ENCODE measurements at places on chromosomes 16 and 17.

- no peak for DNase-seq
Observed at GRCh38 chr17:79057737-79058385, 16.8 kb upstream of the ENGASE start.

GRCh38 chr17:6654841-6655731, 3.5 kb downstream of the C17orf100 start:
- no peak for DNase-seq

DNA sequence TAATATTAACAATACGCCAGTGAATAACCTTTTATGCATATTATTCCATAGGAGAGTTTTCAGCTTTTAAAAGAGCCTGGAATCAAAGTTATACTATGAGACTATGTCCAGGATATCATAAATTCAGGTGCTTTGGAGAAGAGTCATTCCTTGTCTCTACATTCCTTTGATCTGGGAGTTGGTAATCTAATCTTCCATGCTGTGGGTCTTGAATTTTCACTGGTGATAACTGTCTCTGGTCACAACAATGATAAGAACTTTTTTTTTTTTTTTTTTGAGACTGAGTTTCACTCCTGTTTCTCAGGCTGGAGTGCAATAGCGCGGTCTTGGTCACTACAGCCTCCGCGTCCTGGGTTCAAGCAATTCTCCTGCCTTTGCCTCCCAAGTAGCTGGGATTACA, 50.8 kb downstream of the CHD9 start:
- no peak for DNase-seq

GRCh38 chr17:61205401-61205800, 194.2 kb upstream of the TBX2 start:
- no peak for DNase-seq

DNA sequence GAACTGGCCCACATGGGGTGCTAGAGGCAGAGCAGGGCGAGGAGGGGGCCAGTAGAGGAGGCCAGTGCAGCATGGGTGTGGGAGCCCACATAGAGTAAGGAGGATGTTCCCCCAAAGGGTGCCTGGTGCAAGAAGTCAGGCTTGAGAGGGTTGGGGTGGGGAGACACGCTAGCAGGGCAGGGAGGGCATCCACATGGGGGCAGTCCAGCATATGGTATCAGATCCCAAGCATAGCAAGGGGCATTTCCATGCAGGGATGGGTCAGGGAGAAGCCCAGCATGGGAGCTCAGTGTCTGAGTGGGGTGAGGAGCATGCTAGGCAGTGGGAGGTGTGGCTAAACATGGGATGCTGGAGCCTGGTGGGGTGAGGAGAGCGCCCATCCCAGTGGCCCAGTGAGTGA, 213.7 kb downstream of the COPRS start:
- no peak for DNase-seq

DNA sequence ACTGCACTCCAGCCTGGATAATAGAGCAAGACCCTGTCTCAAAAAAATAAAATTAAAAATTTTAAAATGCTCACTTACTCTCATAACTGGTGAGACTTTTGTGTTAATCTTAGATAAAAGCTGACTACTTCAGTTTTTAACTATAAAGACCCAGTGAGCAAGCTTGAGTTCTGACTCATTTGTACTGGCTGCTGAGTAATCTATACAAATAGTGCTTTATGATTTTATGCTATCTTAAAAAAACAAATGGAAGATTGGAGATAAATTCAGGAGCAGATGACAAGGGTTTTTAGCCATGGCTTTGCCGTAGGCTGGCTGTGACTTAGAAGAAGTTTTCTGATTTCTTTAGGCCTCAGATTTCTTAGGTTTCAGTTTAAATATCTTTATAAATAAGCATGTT, 30.5 kb downstream of the SNTB2 start:
- DNase-seq: peak; percentile 77

DNA sequence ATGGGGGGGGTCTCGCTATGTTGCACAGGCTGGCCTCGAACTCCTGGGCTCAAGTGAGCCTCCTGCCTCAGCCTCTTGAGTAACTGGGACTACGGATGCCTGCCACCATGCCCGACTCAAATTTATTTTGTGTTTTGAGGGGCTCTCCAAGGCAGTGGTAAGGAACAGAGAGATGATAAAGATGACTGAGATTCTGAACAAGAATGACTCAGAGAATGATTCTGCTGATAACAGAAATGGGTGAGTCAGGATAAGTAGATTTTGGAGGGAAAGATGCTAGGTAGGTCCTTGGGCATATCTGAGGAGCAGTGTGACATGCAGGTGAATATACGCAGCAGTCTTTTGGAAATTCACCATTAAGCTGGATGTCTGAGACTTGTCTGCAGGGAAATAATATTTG, 2.6 kb downstream of the TMEM220 start:
- peak; percentile 17 for DNase-seq

GRCh38 chr16:35559911-35560636, 2100.7 kb downstream of the TP53TG3F start:
- DNase-seq: no peak

DNA sequence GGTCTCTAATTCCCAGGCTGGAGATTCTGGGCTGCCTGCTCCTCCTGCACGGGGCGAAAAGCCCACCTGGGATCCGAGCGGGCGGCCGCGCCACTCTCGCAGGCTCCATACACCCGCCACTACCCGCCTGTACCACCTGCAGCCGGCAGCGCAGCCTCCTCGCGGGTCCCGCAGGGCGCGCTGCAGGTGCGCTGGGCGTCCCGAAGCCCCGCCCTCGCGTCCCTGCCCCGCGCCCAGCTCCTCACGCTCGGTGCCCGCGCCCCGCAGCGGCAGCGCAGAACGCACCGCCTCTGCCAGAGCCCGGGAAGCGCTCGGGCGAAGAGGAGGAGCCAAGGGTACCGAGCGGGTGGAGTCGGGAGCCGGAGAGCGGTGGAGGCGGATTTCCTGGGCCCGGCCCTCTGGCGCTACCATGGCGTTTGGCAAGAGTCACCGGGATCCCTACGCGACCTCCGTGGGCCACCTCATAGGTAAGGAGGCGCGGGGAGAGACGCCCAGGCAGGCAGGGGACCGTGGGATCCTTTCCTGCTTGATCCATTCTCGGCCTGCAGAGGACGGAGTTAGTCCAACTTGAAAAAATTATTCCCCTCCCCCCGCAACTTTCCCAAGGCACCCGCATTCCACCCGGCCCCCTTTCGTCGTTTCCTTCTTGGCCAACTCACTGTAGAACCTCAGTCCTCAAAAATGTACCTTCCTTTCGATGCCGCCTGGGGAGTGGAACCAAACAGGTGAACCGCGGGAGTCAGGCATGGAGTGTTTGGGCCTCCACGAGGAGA, at the start of gene TOM1L1:
Gene TOM1L1, plus strand, starts transcription at position 396 of the 773 bp plus-strand sequence. Its CDS starts 14 bp downstream, at position 410.
- DNase-seq: peak; percentile 78

GRCh38 chr17:18858567-18859245, 775 bp downstream of the PRPSAP2 start:
- no peak for DNase-seq

- no peak for DNase-seq
Observed at GRCh38 chr17:30965686-30966085, 5.2 kb upstream of the RNF135 start.

DNA sequence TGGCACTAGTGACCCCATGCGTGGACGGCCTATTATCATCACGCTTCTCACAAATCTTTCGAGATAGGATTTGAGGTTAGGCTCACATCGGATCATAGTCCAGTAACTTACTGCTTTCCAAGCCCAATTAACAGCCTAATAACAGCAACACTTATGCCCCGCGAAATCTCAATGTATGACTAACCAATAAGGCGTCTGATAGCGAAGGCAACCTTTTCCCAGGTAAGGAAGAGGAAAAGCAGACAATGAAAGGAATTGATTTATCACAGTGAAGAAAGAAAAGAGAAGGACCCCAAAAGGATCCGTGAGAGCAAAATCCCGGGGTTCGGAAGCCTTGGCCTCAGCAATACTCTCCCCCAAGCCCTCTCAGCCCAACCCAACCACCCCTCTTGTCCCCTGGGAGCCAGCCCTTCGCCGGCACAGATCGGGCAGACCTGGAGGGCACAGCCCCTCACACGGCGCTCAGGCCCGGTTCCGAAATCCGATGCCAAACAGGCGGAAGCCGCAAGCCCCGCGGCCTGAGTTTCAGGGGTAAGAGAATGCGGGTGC, 534 bp downstream of the GPATCH8 start:
- peak; percentile 22 for DNase-seq

GRCh38 chr16:12130691-12131290, 154.3 kb downstream of the SNX29 start:
- no peak for DNase-seq

DNA sequence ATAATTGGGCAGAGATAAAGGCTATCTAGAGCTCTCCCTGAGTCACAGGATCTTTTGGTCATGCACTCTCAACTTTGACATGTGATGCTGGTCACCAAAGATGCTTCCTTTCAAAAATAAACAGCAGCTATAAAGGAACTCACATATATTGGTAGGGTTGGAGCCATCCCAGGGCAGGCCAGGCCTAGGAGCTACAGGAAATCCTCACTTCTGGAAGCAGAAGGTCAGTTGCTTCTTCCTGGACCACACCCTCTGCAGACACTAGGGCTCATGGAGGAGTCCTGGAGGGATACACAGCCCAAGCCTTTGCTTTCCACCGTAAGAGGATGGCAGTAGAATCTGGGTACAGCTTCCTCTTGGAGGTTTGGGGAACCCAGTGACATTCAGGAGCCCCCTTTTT, 24.6 kb downstream of the SOST start:
- DNase-seq: no peak

DNA sequence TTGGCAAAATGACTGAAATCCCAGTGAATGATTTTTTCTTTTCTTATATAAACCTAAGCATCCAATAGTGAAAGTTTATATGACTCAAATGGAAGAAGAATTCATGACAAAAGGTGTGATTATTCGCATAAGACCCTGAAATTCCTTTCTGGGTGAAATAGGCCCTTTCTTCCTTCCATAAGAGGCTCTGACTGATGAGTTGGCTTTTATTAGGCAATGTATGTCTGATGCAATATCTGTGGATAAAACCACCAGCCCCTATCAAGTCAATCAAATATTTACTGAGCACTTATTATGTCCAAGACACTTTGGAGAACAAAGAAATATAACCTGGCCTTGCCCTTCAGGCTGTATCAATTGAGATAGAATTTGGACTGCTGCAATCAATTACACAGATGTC, 316.6 kb downstream of the CDH13 start:
- DNase-seq: peak; percentile 25

- DNase-seq: no peak
Observed at GRCh38 chr16:65757064-65757463, 609.4 kb upstream of the CDH5 start.

GRCh38 chr17:77839698-77840512, 118.6 kb upstream of the TNRC6C start:
- DNase-seq: no peak

DNA sequence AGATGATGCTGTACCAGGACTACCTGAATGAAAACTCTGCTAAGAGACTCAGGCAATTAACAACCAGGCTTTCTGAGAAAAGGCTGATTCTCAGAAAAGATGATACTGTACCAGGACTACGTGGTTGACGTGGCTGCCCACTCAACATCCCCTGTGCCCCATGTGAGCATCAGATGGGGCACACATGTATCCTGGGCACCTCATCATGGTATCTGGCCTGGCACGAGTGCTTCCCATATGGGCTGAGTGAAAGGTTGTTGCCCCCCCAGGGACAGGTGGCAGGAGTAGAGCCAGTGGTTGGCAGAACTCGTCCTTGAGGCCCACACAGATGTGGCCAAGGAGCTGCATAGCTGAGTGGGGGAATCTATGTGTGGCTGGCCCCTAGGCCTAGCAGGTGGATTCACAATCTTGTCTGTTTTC, 3.5 kb upstream of the CES4A start:
- DNase-seq: no peak

GRCh38 chr17:57561072-57561861, 183.8 kb downstream of the CCDC182 start:
- DNase-seq: no peak

DNA sequence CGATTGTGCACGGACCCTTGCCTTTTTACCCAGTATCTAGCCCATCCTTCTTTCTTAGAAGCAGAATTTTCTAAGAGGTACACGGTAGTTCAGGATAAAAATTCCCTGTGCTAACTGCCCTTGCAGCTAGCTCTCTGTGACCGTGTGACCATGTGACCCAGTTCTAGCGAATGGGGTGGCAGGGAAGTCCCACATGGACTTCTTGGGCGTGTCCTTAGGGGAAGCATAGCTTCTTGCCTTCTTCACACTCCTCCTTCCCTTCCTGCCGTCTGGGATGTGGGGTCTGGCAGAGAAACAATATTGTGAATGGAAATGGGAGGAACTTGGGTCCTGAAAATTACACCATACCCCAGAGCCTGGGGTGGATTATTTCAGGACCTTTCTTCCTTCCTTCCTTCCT, 670.7 kb downstream of the MAF start:
- DNase-seq: no peak

- no peak for DNase-seq
Observed at GRCh38 chr17:31802502-31802901, 56.5 kb downstream of the COPRS start.

DNA sequence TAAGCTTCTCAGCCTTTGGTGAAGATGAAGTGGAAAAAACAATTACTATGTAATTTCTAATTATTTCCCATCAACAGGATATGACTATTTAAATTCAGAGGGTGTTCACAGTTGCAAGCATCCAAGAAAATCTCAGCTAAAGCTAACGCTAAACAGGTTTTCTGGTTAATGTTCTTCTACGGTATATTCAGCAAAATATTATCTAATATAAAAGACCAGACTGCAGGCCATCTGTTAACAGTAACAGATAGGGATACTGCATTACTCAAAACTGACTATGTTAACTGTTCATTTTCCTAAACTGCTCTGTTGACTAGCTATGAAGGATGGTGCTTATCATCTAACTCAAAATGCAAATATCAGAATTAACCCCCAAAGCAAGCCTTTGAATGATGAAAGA, 32.8 kb downstream of the GLG1 start:
- no peak for DNase-seq

DNA sequence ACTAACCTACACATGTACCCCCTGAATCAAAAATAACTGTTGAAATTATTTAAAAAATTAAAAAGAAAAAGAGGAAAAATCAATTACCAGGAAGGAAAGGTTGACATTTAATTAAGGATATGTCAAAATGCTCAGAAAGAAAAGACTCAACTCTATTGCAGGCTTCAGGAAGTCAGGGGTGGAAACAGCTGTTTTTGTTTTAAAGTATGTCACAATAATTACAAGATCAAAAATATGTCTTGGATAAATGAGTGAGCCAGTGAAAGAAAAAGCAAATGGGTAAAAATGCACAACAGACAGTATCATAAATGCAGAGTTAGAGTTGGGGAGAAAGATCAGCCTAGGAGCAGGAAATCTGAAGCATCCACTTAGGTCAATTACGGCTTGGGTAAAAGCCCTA, 146.0 kb downstream of the CDH11 start:
- peak; percentile 29 for DNase-seq

DNA sequence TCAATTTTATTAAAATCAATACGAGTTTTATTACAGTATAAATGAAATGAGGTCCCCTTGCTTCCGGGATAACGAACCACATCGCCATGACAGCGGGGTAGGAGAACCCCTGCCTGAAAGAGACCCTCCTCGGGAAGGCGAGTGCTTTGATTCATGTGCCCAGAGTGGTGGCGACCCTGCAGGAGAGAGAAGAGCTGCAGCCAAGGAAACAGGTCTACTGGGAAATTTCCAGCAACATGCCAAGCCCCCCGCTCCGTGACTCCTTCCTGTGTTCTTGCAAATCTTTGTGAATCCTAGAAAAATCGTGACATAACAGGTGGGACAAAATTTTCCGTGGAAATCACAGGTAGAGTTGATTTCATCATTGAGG, 162.5 kb downstream of the WSCD1 start:
- no peak for DNase-seq

GRCh38 chr17:66555605-66556004, 253.2 kb downstream of the PRKCA start:
- DNase-seq: peak; percentile 27

GRCh38 chr16:50802000-50802399, 60.1 kb downstream of the CYLD start:
- DNase-seq: peak; percentile 52
